Left renal pelvis (tissue), 4 donors: ENCODE measurements at places on chromosomes 11 and 22. TPM values are rescaled to one million over a fixed set of nuclear protein-coding genes. Genes with fewer than 3 reads are reported as not detected.

The MCM5 gene
- polyA plus RNA-seq, result 59.4 TPM

DNA sequence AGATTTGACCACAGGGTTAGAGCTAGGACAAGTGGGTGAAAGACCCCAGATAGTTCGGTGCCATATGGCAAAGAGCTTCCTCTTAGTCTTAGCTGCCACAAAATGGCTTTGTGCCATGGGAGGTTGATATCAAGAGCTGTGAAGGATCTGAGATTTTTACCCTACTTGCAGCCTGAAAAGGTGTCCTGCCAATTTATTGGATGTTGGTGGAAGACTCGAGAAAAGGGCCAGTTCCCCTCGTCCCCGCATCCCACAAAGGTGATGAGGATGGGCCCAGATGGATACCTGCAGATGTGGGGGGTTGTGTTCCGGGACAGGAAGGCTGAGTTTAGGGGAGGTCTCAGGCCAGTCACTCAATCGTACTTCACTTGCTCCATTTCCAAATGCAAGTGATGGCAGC lies 27.2 kb downstream of the YDJC start:
- DNase-seq, result no peak

- DNase-seq, result no peak
These were observed 116.2 kb downstream of the FAT3 start for GRCh38 chr11:92340839-92341238.

DNA sequence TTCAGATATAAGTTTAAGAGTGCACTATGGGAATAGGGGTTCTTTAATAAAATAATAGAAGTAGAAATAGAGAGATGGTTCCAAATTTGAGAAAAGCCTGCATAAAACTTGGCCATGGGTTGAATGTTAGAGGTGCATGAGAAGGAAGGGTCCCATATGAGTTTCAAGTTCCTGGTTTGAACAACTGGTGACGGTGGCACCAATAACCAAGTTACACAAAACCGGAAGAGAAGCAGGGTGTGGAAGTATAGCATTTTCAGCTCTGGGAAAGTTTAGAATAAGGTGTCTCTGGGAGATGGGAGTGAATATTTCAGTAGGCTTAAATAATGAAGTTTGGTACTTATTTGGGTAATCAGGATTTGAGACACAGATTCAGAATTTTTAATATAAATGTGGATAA lies 2.4 kb downstream of the CASP1 start:
- no peak for DNase-seq

DNA sequence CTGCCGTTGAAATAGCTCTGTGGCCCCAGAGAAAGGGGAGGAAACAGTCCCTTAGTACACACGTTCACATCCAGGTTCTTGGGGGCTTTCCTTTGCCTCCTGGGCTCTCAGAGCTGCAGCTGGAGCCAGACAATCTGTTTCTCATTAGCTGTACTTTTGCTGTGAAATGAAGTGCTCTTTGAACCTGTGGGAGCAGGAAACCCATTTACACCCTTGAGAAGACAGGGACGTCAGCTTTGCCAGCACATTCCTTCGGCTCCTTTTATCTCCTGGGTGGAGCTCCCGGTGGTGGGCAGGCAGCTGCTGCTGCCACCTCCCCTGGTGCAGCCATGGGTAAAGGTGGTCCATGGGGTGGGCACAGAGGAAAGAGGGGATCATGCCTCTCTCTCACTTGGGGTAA lies 80.6 kb upstream of the TIMP3 start:
- no peak for DNase-seq

DNA sequence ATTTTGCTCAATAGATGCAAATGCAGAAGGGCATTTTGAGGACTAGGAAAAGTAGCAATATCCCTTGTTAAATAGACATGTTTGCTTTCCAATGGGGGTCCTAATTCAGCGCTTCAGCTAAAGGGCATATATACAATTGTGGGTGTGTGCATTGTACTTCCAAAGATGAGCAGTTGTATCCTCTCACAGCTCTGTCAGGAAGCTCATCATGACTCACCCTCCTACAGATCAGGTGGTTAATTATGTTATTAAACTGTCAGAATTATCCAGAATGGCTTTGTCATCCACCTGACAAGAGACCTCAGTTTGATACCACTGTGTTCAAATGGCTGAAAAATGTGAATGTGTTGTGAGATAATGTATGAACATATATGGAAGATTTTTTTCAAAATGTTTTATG lies 252.2 kb upstream of the MTNR1B start:
- DNase-seq, result no peak

DNA sequence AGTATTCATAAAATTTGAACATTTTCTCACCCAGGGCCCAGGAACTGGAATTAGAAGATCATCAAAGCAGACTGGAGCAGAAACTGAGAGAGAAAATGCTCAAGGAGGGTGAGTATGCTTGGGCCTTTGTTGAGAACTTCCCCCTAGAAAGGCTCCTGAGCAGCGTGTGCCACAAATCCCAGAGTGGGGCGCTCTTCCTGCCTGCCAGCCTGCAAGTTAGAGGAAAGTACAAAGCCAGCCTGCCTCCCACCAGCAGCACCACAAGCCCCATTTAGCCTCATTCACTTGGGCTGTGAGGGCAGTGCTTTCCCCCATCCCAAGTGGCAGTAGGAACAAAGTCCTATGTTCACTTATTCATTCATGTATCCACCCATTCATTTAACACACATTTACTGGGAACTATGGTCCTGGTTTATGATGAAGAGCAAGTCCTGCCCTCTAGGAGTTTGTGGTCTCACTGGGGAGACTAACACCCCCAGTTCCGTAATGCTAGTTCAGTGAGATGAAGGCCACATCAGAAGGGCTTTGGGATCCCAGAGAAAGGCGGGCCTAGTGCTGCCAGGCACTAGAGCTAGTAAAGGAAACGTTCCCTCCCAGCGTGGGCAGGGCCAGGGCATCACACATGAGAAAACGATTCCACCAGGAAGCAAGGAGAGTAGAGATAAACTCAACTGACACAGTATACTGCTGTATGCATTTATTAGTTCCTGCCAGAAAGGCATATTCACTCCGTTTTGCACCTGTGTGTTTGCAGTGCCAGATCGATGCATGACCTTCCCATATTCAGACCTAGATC lies 22.4 kb upstream of the PARVA start:
- no peak for DNase-seq

The C22orf42 gene
- polyA plus RNA-seq, result not detected

- DNase-seq, result no peak
These were observed 219.7 kb downstream of the BARX2 start for GRCh38 chr11:129595038-129595962.

The GPR83 gene
- 0.65 TPM for polyA plus RNA-seq

The PIH1D2 gene
- polyA plus RNA-seq, result 1.9 TPM

The MAPK8IP2 gene
- 0.85 TPM for polyA plus RNA-seq

GRCh38 chr11:3830088-3830487 lies 10.7 kb downstream of the RHOG start:
- no peak for DNase-seq

- no peak for DNase-seq
These were observed 281.9 kb upstream of the ISX start for GRCh38 chr22:34784056-34784455.

DNA sequence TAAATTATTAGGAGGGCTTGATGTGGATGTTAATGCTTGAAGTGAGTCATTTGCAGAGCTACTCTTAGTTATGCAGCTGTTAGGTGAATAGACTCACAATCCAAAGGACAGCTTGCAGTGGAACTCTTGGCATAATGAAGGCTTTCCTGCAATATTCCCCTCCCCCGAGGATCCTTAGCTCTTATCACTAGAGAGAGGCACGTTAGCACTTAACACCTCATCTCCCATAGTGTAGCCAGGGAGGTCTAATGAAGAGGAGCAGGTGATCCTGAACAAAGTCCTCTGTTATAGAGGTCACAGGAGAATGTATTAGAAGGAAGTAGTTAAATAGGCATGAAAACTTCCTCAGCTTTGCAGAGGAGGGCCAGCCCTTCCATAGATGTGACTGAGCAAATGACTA lies 919.2 kb upstream of the FAT3 start:
- no peak for DNase-seq

The SLC22A8 gene
- polyA plus RNA-seq, result 0.59 TPM

DNA sequence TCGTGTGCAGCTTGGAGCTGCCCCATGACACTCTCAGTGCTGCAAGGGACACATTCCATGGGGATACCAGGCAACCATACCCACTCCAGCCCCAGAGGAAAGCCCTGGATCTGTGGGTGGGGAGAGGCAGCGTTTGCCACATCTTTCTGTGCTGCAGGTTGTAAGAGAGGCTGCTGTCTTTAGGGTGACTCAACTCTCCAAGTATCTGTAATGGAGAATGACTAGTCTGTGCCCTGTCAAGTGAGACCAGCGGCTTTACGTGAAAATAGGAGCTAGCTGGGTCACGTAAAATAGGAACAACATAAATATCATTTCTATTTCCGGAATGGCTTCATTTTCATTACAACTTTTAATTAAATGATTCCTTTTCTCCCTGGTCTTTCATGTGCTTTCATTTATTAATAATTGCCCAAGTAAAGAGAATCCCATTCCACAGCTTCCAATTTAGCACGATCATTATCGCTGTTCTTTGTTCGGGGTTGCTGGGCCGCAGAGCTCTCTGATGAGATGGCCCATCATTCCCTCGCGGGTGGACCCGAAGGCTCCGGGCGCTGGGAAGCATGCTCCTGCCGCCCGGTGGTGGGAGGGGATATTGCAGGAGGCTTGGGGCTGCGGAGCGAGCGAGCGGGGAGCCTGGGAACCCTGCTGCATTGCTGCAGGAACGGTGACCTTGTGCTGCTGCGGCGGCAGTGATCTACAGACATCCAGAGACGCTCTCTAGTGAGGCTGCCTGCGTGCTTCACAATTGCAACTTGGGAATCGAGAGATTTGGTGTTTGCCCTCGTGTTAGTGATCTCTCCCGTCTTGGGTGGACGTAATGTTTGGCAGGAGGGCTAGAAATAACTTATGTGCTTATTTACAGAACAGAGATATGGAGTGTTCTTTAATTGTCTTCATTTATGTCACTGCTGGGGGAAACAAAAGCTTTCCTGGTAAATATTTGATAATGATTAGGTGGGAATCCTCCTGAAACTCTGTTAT lies 10.6 kb downstream of the SLC6A5 start:
- peak; percentile 31 for DNase-seq

GRCh38 chr11:105524286-105524685 lies 85.6 kb upstream of the GRIA4 start:
- DNase-seq, result no peak

GRCh38 chr11:28259177-28259843 lies 151.1 kb downstream of the METTL15 start:
- no peak for DNase-seq

DNA sequence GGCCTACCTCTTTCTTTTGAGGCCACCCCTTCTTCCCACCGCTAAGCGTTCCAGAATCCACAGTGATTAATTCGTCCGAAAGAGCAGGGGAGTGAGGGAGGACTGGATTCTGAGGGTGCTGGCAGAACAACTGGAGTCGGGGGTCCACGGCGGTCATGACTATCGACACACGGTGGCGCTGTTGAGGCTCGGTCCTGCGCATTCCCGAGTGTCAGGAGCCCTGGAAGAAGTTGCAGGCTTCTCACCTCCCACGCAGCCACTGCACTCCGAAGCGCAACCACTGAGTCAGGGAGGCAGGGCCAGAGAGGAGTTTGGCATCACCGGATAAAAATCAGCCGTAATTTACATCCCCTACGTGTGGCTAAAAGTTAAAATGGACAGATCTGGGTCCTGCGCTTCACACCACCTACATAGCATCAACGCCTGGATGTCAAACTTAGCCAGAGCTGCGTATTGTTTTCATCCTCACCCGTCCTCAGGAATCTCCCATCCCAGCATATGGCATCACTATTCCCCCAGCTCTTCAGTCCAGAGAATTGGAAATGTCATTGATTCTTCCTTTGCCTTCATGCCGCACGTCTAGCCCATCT lies 10.7 kb upstream of the CTSF start:
- DNase-seq, result peak; percentile 47

DNA sequence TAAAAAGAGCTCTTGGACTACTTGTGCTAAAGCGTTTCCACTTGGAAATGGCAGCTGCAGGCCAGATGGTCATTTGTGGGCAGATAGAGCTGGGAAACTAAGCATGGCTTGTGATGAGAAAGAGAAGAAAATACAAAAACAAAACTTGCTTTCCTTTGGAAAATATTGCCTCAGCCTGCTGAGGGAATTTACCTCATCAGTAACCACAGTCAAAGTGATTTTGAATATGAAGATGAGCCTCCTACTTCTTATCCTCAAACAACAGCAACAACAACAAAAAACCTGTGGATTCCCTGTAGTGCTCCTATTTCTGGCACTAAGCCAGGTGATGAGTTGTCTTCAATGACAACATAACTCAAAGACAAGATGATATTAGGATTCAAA lies 62.7 kb upstream of the FIBIN start:
- no peak for DNase-seq

DNA sequence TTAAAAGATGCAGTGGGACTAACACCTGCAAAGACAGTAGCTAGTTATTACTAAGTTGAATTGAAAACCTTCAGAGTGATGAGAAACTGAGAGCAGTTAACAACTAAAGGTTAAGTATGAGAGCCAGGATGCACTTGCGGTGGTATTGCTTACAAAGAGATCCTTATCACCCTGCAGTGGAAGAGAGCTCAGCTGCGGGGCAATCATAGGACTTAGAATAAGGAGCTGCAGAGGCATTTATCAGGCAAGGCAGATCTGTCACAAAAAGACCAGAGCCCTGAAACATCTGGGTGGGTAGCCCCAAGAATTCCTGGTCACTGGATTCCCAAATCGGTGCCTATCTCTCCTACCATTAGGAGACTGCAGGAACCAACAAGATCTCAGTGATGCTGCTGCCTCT lies 34.3 kb upstream of the CFAP300 start:
- no peak for DNase-seq

DNA sequence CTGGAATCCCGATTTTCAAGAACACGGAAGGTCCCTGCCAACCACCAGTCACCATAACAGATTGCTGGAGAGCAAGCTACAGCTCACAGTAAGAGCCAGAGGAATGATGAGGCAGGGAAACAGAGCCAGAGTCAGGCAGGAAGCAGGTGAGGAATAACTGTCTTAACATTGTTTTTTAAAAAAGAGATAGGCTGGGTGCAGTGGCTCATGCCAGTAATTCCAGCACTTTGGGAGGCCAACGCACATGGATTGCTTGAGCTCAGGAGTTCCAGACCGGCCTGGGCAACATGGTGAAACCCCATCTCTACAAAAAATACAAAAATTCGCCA lies 13.5 kb upstream of the CASTOR1 start:
- DNase-seq, result no peak

The SHISAL1 gene
- 2.0 TPM for polyA plus RNA-seq

The NCR3LG1 gene
- polyA plus RNA-seq, result 1.6 TPM

- no peak for DNase-seq
These were observed 7.0 kb downstream of the UNC93B1 start for GRCh38 chr11:67996622-67997474.

- no peak for DNase-seq
These were observed 1.3 kb upstream of the THY1 start for GRCh38 chr11:119424276-119424675.
